Ecto neural progenitor cell (in vitro differentiated cells): ENCODE measurements at places on chromosomes 11 and 22.

DNA sequence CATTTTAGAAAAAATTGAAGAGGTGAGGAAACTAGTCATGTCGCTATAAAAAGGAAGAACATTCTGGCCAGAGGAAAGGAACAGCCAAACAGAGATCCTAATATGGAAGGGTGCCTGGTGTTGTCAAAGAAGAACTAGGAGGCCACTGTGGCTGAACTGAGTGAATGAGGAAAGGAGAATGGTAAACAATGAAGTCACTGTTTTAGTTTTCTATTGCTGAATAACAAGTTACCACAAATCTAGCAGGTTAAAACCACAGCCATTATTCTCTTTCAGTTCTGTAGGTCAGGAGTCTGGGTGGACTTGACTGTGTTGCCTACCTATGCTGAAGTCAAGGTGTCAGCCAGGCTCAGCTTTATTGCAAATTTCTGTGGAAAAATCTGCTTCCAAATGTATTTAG lies 549.3 kb upstream of the CCDC90B start:
- DNase-seq, result no peak

DNA sequence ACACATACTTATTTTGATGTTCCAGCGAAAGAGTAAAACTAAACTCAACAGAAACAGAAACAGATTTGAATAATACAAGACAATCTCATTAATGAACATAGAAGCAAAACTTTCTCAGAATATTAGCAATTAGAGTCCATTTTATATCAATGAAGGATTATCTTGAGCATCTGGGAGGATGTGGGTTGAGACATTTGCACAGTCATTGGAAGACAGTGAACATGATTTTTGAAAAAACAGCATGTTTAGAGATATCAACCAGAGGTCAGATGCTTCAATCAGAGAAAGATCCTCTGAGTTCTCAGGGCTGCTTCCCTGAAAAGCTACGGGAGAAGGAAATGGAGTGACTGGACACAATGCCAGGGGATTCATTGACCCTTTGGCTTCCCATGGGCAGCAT lies 35.9 kb upstream of the VPREB1 start:
- DNase-seq, result no peak

- no peak for DNase-seq
Observed at GRCh38 chr22:43136801-43137200, 6.4 kb downstream of the MCAT start.

- no peak for DNase-seq
Observed at GRCh38 chr22:28497188-28497587, 182.5 kb downstream of the TTC28 start.

DNA sequence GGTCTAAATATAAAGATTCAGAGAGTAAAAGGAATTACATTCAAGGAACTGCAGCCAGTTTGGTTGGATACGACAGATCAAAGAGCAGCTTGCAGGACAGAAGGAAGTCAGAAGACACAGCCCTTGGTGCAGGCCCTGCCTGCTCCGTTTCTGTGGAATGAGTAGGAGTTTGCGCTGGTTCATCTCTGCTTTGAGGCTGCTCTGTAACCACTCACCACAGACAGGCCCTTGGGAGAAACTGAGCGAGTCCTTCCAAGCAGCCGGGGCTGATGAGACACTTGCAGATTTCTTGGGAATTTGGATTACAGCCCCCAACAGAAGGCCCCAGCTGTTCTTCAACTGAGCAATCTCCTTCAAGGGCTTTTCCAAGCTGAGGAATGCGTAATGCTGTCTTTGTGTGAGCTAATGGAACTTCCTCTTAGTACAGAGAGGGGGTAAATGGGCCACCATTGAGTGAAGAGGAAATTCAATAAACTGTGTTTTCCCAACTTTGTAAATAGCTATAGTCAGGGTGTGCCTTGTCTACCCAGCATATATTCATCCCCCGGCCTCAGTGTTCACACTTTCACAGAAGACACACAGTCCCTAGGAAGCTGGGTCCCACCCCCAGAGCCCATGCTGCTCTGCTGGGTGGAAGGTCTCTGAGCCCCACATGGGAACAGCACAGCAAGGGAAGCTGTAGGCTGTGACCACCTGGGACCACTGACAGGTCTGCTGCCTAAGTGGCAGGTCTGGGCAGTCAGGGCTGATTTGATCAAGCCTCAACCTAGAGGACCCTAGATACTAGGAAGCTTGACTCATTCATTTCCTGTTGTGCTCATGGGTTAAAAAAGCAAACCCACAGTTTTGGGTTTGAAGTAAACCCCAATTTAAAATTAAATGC lies 16.6 kb downstream of the IL10RA start:
- DNase-seq, result peak; percentile 63

DNA sequence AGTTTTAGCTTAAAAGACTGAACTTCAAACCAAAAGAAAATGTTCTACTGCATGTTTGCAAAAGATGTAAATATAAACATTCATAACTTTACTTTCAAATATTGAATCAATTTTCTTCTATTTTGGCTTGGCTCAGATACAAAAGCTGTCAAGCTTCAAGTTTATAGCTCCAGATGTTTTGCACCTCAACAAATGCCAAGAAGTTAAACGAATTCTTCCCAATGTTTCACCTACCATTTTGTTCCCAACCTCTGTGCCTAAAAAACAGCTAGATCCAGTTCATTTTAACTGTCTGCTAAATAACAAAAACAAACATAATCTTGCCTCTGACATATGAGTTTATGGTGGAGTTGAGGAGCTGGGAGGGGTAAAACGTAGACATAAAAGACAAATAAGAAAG lies 76.5 kb downstream of the RAB30 start:
- no peak for DNase-seq

DNA sequence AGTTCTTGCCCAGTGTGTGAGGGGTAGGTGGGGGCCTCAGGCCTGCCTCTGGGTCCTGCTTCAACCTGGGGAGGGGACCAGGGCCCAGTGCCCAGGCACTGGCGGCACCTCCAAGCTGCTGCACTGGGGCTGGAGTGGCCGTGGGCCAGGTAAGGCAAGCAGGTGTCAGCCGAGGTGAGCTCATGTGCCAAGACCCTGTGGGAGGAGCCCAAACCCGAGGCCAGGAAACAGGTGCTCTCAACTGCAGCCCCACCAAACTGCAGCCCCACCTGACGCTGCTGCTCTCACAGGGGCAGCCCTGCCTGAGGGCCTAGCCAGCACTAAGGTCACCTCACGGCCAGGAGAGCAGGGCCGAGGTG lies 18.1 kb upstream of the GNB1L start:
- peak; percentile 42 for DNase-seq

DNA sequence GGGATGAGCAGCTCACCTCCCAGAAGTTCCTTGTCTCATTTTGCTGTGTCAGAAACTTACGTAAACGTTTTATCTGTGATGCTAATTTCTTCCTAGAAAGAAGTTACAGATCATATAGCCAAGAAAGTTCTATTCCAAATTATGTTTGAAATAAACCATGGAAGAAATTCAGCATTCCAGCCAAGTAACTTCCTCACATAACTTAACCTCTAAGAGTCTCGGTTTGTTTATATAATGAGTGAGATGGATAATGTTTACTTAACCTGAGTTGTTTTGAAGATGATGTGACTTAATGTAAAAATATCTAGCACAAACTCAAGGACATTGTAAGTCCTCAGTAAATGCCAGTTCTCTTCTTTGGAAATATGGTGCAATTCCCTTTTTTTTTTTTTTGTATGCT lies 8.9 kb upstream of the MUC15 start:
- DNase-seq, result no peak

GRCh38 chr11:128784059-128784804 lies 82.9 kb downstream of the KCNJ1 start:
- no peak for DNase-seq

DNA sequence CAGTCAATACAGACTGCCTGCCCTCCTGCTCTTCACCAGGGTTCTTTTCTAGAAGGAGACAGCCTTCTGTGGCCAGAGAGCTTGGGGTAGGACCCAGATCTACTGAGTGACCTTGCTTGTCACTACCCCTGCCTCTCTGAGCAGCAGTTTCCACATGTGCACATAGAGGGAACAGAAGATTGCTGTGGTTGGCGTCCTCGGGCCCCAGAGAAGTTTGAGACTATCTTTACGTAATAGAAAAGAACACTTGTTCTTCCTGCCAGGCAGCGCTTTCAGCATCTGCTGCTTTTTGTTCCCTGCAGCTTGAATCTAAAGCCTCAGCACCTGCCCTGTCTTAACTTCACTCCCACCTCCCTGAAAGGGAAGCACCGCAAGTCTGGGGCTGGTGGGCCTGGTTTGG lies 1.9 kb upstream of the FKBP2 start:
- DNase-seq, result no peak

GRCh38 chr11:102564110-102564509 lies 33.6 kb upstream of the MMP7 start:
- DNase-seq, result no peak

GRCh38 chr11:96388891-96389719 lies 607 bp downstream of the CCDC82 start:
- DNase-seq, result no peak

GRCh38 chr11:34308049-34308912 lies 49.5 kb downstream of the ABTB2 start:
- DNase-seq, result no peak

GRCh38 chr11:111939836-111940604 lies 2.9 kb downstream of the DIXDC1 start:
- no peak for DNase-seq

- DNase-seq, result no peak
Observed at GRCh38 chr11:133506023-133506422, 26.3 kb downstream of the OPCML start.

- no peak for DNase-seq
Observed at GRCh38 chr11:65571940-65572339, 398 bp upstream of the FAM89B start.

DNA sequence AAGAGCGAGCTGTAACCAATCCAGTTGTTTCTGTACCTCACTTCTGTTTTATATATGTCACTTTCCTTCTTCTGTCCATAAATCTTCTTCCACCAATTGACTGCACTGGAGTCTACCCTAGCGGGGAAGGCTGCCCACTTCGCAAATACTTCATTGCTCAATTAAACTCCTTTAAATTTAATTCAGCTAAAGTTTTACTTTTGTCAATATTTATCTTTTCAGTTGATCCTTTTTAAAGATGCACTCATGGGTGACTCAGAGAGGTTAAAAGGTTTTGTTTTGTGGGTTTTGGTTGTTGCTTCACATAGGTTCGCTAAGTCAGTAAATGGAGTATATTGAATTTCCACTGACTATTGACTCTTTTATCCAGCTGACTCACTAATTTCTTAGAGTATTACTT lies 597.2 kb downstream of the DLG2 start:
- DNase-seq, result no peak

GRCh38 chr22:45124176-45124847 lies 39.4 kb upstream of the NUP50 start:
- DNase-seq, result no peak

GRCh38 chr22:17982572-17983141 lies 41.7 kb downstream of the MICAL3 start:
- DNase-seq, result no peak

- no peak for DNase-seq
Observed at GRCh38 chr11:131422496-131422895, 52.1 kb downstream of the NTM start.

GRCh38 chr11:114011443-114011842 lies 36.5 kb downstream of the HTR3A start:
- DNase-seq, result no peak

GRCh38 chr11:110522471-110522870 lies 92.7 kb downstream of the FDX1 start:
- DNase-seq, result no peak

- DNase-seq, result no peak
Observed at GRCh38 chr11:47225552-47226400, 11.0 kb downstream of the DDB2 start.

- no peak for DNase-seq
Observed at GRCh38 chr11:107770551-107770951, 58.7 kb upstream of the SLN start.

GRCh38 chr11:87331273-87331672 lies 293.5 kb downstream of the TMEM135 start:
- no peak for DNase-seq

DNA sequence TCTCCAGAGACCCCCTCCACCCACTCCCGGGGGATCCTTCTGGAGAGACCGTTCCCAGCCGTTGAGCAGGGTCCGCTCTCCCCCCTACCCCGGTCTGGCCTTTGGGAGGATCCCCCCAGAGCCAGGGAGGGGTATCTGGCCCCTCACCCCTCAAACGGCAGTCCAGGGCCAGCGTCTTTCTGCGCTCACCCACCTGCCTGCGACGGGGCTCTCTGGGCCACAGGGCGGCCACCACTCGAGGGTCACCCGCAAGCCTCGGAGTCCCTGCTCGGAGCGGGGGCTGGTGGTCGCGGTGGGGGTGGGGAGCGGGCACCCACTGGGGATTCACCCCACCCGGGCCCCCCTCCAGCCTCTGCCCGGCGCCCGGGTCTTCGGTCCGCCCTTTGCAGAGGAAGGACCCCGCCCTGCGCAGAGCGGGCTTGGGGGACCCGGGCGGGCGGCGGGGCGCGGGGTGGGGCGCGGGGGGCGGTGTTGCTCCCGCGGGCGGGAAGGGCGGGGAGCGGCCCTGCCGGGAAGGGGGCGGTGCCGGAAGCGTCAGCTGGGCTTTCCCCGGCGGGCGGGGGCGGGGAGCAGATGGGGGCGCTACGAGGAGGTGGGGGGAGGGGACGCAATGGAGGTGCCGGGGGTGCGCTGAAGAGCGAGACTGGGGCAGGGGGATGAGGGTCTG lies 16.6 kb downstream of the CRELD2 start:
- no peak for DNase-seq

DNA sequence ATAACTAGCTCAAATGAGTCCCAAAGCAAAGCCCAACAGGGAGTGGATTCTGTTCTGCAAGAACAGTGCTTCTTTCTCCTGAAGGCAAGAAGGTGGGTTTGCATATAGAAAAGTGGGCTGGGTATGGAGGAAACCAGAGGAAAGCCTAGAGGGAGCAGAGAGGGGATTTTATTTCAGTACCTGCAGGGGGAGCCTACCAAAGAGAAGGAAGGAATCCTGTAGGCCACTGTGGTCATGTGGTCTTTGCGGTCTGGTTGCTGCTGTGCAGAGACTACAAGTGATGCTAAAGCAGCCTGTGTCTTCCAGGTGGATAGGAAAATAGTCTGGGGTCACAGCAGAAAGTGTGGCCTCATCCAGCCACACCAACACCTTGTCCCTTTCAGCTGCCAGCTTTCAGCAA lies 33.2 kb upstream of the ZBTB16 start:
- DNase-seq, result no peak

DNA sequence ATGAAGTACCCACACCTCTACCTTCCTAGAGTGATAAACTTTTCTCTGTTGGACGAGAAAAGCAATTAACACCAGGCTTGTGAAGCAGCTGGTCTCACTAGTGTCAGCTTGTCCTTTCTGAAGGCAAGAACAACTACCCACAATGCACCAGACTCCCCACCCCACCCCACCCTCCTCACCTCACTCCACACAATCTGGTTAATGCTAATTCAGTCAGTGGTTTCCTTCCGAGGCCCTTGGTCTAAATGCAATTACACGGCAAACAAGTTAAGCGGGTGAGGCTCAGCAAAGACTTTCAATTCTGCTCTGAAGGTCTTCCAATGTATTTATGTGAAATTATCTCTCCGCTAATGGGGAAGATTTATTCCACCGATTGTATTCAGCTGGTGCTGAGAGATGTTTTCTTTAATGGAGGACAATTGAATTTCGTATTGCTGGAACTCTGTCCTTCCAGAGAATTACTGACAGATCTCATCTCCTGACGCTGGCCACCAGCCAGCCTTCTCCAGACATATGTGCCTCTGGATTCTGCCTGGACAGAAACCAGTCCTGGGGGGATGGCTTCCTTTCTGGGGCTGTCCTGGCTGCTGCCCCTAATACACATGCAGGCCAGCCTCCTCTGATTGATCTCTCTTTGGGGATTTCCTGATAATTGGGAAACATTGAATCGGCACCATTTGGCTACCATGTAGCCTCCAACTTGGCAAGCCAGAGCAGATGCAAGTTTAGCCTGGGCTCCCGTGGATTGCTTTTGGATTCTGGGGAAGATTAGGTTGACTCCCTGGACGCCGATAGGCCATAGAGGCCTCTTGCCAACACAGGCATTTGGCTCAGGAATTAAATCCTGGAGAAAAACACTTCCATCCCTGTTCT lies 165.8 kb upstream of the NARS2 start:
- DNase-seq, result no peak
